Anterior cingulate cortex (tissue), 58 donors: ENCODE measurements at places on chromosomes 4 and X.

DNA sequence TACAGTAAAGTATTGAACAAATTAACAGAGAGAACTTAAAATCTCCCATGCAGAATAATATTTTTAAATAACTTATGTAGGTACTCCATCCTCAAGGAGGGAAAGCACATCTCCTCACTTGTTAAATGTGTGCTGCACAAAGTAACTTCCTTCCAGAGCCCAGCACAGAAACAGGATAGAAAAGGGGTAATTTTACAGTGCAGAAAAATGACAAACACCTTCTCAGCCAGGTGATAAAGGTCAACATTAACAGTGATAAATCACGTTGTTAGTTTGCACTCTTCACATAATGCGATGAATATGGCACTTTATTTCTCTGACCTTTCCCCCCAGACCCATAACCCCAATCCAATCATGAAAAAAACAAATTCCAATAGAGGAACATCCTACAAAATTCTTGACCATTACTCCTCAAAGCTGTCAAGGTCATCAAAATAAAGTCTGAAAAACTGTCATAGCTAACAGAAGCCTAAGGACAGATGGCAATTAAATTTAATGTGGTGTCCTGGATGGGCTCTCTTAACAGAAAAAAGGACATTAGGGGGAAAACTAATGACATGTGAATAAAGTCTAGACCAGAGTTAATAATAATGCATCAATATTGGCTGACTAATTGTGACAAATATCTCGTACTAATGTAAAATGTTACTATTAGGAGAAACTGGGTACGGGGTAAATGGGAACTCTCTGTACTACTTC lies 547.4 kb upstream of the AGA start:
- no peak for DNase-seq

DNA sequence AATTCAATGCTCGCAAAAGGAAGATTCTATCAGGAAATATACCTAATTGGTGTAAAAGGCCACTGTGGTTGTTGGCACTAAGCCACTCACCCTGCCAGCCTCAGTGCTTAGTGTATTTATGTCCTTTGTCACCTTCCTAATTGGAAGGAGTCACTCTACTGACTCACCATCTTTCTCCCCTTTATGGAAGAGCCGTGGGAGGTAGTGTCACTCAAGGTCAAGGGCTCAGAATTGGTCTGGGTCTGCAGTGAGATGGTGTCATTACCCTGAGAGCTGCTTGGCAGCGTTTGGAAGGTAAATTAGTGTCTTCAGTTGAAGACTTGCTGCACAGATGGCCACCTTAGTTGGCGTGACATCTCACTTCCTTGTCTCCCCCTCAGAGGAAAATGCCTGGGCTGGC lies 41.7 kb upstream of the CDKN2AIP start:
- DNase-seq: no peak

DNA sequence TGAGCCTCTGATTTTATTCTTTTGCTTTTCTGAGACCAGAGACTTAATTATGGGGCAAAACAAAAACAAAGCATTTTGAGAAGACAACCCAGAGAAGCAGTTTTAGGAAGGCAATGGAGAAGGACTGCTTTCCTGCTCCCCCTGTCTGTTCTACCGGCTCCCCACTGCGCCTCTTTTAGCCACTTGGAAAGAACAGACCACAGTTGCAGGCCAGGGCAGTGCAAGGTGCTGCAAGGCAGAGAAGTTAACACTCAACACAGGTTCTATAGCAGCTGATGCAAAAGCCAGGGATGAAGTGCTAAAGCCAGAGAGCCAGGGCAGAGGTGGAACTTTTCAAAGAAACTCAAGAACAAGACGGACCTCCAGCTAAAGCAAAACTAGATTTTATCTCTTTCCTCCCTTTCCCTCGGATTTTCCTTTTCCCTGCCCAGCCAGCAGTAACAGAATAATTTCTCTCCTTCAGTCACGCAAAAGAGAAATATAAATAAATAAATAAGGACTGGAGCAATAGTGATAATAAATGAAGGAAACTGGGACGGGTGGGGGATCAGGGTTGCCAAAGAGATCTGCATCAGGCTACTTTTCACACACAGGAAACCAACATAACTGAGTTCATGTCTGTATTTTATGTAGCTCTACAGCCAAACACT lies 10.4 kb downstream of the SH3RF1 start:
- no peak for DNase-seq

DNA sequence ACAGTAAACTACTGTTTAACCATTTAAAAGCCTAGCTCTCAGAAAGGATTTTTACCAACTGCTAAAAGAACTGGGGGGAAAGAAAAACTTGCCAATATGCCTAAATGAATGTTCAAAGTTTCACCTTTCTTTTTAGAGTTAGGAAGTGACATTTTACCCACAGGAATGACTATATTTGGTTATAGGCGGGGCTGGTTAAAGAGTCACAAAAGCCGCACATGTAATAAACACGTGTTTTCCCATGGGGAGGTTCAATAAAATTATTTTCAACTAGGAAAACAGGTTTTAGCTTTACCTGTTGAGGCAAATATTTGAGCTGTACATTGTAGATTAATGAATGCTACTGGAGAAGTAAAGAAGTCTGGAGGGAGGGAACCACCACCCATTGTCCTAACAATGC lies 41.6 kb upstream of the UGDH start:
- DNase-seq: no peak

GRCh38 chr4:139685180-139685579 lies 19.6 kb downstream of the MGST2 start:
- no peak for DNase-seq

GRCh38 chrX:137164329-137164728 lies 130.5 kb upstream of the GPR101 start:
- DNase-seq: no peak

DNA sequence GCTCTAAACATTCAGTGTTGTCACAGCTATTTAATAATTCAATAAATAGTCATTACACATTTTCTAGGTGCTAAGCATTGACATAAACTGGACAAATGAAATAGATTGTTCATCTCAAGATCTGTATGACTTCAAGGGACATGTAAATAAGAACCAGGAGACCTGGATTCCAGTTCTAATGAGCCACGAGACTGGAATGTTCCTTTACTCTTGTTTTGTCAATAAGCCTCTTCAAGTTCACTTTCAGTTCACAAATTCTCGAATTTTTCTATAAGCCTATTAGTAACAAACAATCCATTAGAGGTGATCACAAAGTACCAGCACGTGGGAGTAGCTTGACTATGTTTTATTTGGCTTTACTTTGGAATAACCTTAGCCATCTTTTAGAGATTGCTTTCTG lies 514.0 kb upstream of the SMIM31 start:
- no peak for DNase-seq

GRCh38 chr4:106718548-106718947 lies 317.6 kb downstream of the DKK2 start:
- no peak for DNase-seq

DNA sequence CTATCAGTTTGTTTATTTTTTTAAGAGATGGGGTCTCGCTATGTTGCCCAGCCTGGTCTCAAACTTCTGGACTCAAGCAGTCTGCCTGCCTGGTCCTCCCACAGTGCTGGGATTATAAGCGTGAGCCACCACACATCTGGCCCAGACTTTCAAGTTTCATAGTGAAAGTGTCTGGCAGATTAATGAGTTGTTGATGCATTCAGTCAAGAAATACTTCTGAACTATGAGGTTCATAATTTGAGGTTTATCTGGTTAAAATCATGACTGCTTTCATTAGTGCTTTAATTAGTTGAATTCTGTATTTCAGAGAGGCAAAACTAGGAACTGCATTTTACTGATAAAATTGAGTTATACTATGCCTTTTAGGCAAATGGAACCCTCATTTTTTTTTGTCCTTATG lies 638.6 kb downstream of the RPA4 start:
- no peak for DNase-seq

GRCh38 chr4:69800599-69800998 lies 40.2 kb upstream of the SULT1B1 start:
- DNase-seq: no peak
